Suppressor macrophage (primary cell): ENCODE measurements at places on chromosomes 7 and 10.
A peak's percentile ranks its signal among the peaks of the same experiment; 100 is the strongest.

DNA sequence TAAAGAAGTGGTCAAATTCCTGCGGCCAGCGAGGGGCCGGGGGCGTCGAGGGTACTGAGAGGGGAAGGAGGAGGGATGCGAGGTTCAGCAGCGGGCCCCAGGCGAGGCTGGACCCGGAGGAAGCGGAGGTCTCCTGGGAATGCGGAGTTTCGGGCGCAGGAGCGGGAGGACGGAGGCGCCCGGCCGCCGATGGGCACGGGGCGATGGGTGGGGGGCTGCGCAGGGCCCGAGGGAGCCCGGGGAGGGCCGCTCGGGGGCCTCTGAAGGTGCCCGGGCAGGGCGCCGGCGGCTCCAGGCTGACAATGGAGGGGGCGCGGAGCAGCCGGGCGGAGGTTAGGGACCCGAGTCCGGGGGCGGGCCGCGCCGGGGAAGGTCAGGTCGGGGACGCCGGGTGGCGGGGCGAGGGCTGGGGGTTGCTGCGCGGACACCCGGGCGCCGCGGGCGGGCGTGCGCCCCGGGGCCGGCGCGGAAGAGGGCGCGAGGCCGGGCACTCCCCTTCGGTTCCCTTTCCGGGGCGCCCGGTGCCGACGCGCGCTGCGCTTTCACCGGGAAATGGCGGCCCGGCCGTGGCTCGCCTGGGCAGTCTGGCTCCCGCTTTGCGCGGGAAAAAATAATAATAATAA is 683 bp downstream of the MACROH2A2 start:
- no peak for DNase-seq

- DNase-seq = peak; percentile 50
Measured at GRCh38 chr10:44930904-44931620, 19.9 kb downstream of the TMEM72 start.

DNA sequence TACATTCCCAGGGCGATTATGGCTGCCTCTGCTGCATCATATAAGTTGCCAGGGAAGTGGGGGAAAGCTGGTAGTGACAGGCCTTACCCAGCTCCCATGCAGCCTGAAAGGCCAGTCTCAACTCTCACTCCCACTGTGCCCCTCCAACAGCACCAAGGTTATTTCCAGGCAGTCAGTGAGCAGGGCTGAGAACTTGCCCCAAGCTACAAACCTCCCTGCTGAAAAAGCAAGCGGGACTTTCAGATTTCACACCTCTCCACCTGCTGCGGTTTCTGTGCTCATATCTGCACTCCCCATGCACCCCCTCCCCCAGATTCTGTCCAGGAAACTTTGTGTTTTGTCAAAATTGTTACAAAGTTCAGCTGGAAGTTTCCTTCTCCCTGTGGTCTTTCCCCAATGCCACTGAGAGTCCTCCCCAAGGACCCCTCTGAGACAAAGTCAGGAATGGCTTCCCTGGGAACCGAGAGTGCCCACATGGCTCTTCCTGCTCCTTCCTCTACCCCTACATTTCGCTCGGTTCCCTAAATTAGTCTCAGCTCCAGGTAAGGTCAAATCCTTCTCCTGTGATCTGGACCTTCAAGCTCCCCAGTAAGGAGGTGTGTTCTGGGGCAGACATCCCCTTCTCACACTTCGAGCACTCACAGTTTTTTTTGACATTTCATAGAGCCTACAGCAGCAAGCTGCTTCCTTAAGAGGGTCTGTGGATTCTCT is 25.3 kb upstream of the WNT2 start:
- DNase-seq = no peak

DNA sequence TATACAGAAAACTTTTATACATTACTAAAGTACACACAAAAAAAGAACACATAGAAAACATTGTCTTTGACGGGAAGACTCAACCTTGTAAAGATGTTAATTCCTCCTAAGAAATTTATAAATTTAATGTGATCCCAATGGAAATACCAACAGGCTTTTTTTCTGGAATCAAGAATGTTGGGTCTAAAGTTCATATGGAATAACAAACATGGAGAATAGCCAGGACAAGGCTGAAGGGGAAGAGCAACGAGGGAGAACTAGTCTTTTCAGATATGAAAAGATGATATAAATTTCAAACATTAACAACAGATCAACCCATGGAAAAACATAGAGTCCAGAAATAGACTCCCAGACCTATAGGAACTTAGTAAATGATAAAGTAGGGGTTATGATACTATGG is 19.8 kb downstream of the HIPK2 start:
- no peak for DNase-seq

GRCh38 chr10:87895430-87895829 is 32.0 kb downstream of the PTEN start:
- no peak for DNase-seq

- DNase-seq = peak; percentile 80
Measured at GRCh38 chr10:123463181-123463580, 203.0 kb upstream of the GPR26 start.

GRCh38 chr10:34622945-34623344 is 192.2 kb downstream of the PARD3 start:
- DNase-seq = no peak

DNA sequence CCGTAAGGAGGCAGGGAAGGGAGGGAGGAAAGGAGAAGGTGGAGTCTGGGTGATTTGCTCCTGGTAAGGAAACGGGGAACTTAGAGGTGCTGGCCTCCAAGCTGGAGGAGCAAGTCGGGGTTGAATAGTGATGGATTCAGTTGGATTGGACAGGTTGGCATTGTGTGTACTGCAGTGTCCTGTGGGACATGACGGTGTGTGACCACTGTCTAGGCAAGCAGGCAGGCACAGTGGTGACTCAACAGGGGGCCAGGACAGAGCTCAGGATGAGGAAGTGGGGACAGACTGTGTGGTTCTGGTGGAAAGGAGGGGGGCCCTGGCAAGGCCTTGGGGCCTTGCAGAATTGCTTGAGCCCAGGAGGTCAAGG is 48.8 kb downstream of the COL26A1 start:
- peak; percentile 50 for DNase-seq

GRCh38 chr7:85392789-85393188 is 205.9 kb upstream of the SEMA3D start:
- no peak for DNase-seq

DNA sequence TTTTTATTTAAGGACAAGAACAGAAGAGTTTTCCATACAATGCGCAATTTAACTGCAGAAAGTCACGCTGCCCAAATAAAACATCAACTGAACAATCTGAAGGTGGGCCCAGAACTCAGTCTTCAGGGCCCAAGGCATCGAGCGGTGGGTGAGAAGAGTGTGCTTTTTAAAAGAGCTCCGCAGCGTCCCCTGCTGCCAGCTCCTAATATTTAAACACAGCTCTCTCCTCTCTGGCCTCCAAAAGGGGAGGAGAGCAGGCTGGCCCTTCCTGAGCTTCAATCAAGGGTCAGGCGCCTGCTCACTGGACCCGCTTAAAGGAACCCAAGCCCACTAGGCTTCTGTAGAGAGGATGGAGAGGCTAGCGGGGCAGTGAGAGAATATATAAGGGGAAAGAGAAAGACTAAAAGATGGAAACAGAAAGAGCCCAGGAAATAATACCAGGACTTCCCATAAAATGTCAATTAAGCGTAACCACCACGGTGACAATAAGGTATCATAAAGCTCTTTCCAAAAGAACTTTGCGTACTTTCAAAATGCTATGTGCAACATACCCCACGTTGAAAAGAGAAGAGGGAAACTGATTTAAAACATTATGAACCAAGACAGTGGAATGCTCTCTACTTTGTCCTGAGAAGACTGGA is 2.8 kb downstream of the FAM53B start:
- DNase-seq = peak; percentile 91

DNA sequence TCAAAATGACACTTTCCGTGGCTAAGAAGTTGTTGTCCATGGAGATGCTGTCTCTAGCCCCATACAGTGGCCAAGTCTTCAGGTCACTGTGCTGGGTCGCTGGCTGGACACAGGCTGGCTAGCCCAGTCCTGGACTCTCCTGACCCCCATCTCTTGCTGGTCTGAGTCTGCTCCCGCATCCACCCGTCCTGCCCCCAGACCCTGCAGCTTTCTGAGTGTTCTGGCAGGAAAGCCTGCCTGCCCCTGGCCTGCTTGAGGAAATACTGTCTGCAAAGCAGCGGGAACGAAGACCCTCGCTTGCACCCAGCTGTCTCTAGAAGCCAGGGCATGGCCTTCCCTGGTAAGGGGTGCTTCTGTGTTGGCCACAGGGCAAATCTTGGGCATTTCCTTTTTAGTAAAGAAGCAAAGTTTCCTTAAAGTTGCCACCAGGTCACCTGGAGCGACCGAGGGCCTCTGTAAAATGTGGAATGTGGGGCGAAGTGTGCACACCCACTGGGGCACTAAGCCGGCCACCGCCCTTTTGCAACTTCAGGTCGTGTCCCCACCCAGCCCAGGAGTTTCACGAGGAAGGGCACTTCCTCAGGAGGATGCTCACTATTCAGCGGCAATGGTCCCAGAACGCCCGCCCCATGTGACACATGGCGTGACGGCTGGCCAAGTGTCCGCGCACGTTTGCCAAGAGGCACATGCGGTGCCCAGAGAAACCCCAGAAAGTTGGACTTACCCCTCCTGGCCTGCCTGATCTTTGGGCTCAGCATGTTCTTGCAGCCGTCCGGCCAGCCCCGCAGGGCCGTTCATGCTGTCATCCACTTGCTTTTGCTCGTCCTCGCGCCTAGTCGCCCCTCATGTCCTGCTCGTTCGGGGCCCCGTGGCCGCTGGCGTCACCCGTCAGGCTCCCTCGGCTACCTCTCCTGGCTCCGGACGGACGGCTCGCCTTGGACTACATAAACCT is 558 bp downstream of the ARHGAP22 start:
- DNase-seq = peak; percentile 74

DNA sequence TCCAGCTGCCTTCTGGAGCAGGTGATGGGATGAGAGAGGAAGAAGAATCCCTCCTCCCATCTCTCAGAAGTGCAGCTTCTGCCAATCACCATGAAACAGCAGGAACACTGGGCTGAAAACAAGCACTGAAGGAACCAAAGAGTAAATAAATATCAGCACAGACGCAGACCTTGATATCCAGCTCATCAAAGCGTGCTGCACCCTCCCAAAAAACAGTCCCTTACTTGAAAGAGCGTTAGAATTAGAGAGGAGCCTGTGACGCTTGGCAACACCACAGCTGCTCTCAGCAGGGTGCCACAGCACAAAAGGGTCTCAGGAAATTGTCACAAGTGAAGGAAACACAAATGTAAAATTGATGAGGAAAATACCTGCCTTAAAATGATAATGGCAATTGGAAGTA is 39.5 kb downstream of the KLF6 start:
- no peak for DNase-seq

- no peak for DNase-seq
Measured at GRCh38 chr7:7976677-7977076, 8.1 kb downstream of the GLCCI1 start.

DNA sequence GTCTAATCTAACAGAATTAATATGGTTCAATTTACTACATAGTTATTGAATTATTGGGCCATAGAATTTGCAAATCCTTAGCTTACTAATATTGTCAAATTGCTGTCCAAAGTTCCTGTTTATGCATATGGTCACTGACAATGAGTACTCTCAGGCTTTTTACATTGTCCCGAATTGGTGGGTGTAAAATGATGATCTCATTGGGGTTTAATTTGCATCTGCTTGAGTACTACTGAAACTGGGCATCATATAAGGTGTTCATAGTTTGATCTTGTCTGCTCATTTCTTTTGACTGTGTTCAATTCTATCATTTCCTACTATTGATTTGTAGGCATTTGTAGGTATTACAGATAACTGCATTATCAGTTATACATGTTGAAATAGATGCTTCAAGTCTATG is 12.7 kb downstream of the ABCA13 start:
- no peak for DNase-seq

DNA sequence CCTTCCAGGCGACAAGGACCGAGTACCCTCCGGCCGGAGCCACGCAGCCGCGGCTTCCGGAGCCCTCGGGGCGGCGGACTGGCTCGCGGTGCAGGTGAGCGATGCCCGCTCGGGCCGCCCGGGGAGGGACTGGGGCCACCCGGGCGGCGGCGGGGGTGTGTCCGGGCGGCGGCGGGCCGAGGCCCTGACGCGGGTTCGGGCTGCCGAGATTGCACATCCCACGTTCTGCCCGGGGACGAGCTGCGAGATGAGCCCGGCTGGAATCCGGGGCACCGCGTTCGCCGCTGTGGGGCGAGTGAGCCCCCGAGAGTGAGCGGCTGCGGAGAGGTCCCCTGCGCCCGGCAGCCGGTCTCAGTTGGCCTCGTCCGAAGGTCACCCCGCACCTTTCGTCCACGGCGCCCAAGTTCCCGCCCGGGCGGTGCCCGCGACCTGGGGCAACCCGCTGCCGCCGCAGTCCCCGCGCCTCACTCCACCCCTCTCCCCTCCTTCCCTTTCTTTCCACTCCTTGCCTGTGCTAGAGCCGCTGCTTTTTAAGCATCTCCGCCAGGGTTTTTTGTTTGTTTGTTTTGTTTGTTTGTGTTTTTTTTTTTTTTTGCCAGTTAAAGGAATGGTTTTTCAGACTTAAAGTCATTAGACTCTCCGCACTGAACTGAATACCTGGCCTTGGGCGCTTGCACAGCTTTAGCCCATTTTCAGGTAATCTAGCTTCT is 515 bp downstream of the RALA start:
- DNase-seq = peak; percentile 58
